ENCODE measurements at places on chromosomes 5 and 9.

DNA sequence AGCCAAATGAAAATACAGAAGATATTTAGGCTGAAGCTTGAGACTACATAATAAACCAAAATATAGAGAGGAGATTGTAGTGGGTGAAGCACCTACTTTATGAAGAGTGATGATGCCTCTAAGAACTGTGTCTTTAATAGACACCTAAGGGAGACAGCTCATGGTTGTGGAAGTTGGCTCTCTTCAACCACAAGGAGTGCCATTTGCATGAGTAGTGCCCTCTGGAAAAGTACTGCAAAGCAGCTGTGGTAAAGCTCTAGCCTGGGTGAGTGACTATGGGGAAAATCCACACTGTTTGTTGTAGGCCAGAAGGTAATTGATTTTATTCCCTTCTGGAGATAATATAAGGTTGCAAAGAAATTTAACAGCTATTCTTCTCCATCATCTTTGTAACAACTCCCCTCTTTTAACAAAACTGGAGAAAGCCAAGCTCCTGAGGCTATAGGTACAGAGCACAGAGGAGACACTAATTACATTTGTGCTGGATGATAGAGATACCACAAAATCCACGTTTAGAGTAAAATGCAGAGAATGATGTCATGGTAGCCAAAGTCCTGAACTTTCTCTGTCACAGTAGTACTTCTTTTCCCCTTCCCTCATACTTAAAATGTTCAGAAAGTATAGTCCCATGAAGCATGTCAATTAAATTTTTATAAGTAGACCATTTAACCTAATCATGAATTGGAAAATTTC is 122.8 kb downstream of the STARD4 start:
- peak; percentile 88 for DNase-seq

- no peak for DNase-seq
Measured at GRCh38 chr9:134175808-134176598, 11.6 kb upstream of the RNU6ATAC start.

DNA sequence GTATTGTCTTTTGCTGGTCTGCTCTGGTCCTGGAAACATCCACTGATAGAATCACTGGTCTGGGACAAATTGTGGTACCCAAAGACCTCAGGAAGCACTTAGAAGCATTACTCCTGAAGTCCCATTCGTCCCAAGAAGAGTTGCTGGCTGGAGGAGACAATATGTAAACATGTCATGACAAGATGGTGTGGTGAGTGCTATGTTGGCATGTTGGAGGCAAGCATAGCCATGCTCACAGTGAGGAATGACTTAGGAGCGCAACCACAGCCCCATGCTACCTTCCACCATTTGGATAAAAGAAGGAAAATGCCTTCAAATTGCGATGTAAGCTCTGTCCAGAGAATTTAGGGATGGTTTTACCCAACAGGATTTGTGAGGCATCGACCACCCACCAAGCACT is 115.8 kb upstream of the STC2 start:
- DNase-seq, result peak; percentile 60

- DNase-seq, result no peak
Measured at GRCh38 chr5:53607886-53608285, 47.4 kb downstream of the NDUFS4 start.

GRCh38 chr9:33435821-33436277 is 11.5 kb downstream of the AQP3 start:
- DNase-seq, result no peak

DNA sequence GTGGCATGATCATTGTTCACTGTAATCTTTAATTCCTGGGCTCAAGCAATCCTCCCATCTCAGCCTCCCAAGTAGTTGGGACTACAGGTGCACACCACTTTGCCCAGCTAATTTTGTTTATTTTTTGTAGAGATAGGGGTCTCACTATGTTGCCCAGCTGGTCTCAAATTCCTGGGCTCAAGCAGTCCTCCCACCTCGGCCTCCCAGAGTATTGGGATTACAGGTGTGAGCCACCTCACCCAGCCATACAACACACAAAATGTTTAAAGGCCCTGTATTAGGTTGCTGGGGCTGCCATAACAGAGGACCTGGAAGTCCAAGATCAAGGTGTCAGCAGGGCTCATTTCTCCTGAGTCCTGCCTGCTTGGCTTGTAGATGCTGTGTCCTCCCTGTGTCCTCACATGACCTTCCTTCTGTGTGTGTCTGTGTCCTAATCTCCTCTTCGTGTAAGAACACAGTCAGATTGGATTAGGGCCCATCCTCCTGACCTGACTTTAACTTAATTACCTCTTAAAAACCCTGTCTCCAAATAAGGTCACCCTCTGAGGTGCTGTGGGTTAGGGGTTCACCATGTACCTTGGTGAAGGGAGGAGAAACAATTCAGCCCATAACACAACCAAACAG is 5.4 kb downstream of the UBE2QL1 start:
- no peak for DNase-seq

GRCh38 chr9:95090023-95090791 is 227.3 kb downstream of the FANCC start:
- DNase-seq, result no peak

DNA sequence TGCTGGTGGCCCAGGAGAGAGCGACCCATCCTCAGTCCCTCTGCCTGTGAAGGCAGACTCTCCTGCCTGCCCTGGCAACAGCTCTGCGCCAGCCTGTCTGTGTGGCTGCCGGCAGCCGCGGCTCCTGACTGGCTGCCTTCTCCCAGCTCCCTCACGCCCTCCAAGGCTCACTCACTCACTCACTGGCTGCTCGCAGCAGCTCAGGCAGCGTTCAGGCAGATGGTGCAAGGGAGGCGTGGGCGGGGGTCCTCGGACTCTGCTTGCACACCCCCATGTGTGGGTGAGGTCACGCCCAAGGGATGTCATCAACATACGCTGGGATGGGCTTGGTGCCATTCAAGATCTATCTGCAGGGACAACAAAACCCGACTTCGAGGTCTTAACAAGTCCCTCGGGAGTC is 66.7 kb downstream of the DAB2IP start:
- no peak for DNase-seq

DNA sequence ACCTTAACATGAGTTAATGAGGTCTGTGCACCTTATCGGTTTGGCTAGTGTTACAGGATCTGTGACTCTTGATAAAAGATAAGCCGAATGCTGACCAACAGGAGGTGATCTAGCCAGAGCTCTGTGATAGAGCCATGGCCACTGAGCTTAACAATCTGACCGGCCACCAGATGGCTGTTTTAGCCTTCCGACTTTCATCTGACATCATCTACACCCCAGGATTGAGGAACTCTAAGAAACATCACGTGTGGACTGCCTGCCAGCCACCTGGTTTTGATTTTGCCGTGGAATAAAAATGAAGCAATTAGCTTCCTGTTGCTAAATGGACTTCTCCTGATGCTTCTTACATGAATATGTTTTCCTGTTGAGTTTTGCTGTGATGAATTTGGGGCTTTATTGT is 281.3 kb downstream of the CEMIP2 start:
- no peak for DNase-seq

GRCh38 chr9:72769546-72769945 is 183.3 kb downstream of the ALDH1A1 start:
- DNase-seq, result no peak

- DNase-seq, result no peak
Measured at GRCh38 chr5:75952291-75952690, 130.9 kb upstream of the SV2C start.

GRCh38 chr5:83703059-83703458 is 17.6 kb downstream of the HAPLN1 start:
- DNase-seq, result no peak

GRCh38 chr9:108956022-108956630 is 21.9 kb downstream of the ABITRAM start:
- no peak for DNase-seq

All from foreskin keratinocyte (primary cell).